ENCODE measurements at places on chromosomes 16 and 17.

- DNase-seq: no peak
Observed at GRCh38 chr17:70204431-70204830, 35.1 kb downstream of the KCNJ2 start.

GRCh38 chr16:70715860-70716357 lies 30.1 kb upstream of the MTSS2 start:
- DNase-seq: no peak

GRCh38 chr16:54429029-54429428 lies 142.4 kb upstream of the IRX3 start:
- DNase-seq: no peak

- no peak for DNase-seq
Observed at GRCh38 chr16:70594569-70594968, 51.8 kb upstream of the IL34 start.

DNA sequence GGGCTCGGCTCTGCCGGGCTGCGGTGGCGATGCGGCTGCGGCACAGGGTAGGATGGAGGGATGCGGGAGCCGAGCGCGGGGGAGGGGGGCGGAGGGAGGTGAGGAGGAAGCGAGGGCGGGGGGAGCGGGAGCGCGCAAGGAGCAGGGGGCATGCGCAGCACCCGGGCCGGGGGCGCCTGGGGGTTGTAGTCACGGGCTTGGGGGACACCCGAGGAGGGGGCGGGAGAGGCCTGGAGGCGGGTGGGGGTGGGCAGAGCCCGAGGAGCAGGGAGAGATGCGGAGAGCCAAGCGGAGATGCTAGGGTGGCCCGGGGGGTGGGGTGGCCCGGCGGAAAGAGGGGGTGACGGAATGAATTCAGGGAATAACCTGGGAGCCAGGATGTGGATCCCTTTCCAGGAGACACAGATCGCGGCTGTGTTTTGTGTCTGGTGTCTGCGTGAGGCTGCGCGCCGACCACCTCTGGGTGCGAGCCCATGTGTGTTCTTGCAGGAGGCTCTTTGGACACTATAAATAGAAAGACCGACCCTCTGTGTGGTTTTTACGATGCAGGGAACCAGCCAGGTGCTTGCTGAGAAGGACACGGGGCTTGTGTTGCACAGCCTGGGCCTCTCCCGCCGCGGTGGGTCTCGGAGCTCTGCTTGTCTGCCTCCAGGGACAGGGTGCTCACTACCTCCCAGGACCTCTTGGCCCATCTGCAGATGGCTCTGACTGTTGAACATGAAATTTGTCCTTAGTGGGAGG lies at the start of gene STX1B:
Gene STX1B, minus strand, starts transcription at position 54 of the 741 bp plus-strand sequence. CDS start 242 bp downstream, outside the sequence.
- DNase-seq: peak; percentile 72

DNA sequence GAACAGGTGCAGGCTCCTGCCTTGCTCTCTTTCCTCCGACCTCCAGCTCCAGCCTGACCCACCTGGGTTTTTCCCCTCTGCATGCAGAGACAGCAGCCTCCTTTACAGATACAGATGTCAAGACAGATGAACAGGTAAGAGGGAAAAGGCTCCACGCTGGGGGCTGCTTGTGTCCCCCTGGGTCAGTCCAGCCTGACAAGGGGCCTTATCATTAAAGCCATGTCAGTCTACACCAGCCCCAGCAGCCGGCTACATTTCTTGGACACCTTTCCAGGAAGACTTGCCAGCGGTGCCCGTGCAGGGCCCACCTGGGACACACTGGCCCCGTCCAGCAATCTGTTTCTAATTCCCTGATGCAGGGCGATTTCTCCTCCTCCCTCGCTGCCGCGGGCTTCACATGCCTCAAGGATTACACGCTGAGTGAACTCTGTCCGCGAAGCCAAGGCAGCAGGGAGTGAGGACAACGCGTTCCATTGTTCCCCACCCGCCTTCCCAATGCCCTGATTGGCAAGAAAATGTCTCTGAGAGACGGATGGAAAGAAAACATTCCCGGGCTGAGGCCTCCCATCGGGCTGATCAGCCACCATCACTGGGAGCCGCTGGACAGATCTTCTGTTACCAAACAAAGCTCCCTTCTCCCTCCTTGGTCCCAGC lies 184.7 kb downstream of the C16orf95 start:
- DNase-seq: no peak

- no peak for DNase-seq
Observed at GRCh38 chr17:75073618-75074047, 14.1 kb upstream of the SLC16A5 start.

- peak; percentile 82 for DNase-seq
Observed at GRCh38 chr17:77887464-77888241, 70.8 kb upstream of the TNRC6C start.

- no peak for DNase-seq
Observed at GRCh38 chr17:28306954-28307401, 12.0 kb upstream of the TMEM97 start.

GRCh38 chr17:82687871-82688270 lies 10.6 kb downstream of the RAB40B start:
- DNase-seq: no peak

DNA sequence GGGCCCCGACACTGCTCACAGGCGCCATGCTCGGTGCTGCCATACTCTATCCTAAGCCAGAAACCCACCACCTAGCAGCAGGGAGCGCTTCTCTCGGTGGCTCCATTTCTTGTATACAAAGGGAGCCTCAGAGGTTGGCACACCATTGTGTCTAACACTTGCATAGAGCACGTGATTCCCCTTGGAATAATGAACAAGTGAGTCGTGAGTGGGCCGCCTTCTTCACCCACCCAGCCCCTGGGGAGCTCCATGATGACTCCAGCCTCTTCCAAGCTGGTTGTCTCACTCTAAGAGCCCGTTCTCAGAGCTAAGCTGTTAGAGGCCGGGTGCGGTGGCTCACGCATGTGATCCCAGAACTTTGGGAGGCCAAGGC lies 82.3 kb upstream of the ZNF469 start:
- DNase-seq: no peak

GRCh38 chr17:11551442-11551841 lies 46.8 kb upstream of the DNAH9 start:
- DNase-seq: no peak

- DNase-seq: no peak
Observed at GRCh38 chr17:49843774-49844350, 4.0 kb downstream of the TAC4 start.

- no peak for DNase-seq
Observed at GRCh38 chr17:8916466-8916865, 49.0 kb upstream of the PIK3R6 start.

DNA sequence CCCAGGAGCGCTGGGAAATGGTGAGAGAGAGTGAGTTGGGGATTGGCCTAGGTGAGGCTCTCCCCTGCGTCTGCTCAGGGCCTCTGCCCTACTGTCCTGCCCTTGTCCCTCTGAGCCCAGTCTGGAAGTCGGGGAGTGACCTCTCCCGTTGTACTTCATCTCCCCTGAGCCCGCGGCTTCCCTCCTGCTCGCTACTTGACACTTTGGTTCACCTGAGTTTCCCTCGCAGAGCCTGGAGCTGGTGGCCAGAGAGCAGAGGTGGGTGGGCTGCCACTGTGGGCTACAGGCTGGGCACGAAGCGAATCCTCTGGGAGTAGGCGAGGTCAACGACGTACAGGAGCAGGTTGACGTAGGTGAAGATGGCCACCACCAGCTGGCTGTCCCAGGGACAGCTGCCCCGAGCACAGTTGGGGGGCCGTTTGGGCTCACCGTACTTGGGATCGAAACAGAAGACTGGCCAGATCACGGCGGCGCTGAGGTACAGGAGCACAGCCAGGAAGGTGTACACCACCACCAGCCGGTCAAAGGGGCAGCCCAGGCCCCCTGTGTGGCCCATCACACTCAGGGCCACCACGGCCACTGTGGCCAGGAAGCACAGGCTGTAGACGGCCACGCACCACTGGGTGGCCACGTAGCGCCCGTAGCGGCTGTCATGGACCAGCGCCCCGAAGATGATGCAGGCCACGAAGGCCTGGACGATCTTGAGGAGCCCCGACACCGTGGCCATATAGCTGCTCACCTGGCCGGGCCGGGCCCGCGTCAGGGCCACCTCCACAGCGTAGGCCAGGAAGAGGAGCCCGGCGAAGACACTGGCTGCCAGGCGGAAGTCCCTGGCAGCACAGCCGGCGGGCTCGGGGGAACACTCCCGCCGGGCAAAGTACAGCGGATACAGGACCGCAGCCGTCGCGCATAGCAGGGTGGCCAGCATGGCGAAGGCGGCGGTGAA lies 3.7 kb upstream of the PYCR1 start:
- DNase-seq: no peak

- no peak for DNase-seq
Observed at GRCh38 chr17:3511852-3512504, 36.2 kb downstream of the ASPA start.

DNA sequence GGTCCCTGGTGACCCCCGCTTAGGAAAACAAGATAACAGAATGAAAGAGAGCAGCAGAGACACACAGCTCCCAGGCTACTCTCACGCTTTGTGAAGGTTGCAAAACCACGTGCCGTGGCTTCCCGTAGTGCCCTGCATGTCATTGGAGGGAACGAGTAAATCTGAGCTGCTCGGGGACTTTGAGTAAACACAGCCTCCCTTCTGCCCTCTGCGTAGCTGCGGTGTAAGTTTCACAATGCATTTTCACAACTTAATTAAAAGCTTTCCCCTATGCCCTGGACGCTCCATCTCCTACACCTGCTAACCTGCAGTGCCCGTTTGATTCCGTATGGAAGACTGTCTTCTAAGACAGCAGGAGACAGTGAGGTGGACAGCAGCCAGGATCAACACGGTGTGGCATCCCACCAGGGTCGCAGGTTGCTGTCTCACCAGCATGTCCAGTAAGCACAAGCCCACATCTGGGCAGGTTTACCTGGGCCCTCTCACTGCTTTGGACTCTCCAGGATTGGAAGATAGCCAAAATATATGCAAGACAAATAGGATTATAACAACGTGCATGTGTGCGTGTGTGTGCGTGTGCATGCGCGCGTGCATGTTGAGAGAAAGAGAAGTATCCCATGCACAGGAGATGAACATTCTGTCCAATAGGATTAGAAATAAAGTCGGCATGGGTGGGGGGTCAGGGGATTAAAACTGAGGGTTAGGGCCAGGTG lies 116.4 kb upstream of the RCVRN start:
- DNase-seq: no peak

GRCh38 chr17:40598619-40599467 lies 33.6 kb upstream of the CCR7 start:
- DNase-seq: peak; percentile 69

DNA sequence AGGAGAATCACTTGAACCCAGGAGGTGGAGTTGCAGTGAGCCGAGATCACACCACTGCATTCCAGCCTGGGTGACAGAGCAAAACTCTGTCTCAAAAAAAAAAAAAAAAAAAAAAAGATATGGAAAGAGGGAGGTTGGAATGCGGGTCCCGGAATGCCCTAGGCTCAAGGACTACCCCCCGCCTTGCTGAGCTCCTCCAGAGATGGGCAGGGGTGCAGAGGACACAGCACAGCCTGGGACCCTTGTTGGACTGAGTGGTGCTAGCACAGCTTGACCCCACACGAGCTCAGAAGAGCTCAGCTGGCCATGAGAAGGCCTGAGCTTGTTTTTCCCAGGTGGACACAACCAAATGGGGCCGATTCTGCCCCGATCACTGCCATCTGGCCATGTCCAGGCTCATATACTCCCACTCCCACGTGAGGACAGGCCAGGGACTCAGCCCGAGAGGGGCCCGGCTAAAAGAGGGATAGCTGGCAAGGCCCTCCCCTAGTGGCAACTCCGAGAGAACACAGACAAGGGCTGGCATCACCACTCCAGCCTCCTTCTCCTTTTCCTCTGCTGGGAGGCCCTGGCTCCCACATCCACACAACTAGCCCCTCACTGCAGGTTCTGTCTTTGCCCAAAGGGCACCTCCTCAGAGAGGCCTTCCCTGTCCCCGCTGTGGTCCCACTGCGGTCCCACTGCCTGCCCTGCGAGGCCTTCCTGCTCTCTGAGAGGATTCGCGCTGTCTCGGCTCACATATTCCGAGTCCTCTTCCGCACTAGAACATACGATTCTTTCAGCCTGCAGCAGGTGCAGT lies 11.0 kb downstream of the SGCA start:
- no peak for DNase-seq

DNA sequence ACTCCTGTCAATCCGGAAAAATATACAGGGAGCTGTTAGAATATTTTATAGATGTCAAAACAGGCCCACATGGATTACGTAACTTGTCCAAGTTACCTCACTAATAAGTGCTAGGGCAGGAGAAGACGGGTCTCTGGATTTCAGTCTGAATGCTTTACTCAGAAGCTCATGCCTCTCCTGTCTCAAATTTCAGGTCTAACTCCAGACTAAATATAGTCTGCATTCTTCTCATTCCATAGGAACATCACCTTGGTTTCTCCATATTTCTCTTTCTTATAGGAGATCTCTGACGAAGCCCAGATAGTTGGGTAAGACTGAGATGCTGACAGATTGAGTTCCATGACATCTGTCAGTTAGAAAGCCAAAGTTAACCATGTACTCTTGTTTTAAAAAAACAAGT lies 174.2 kb downstream of the STX8 start:
- DNase-seq: no peak

DNA sequence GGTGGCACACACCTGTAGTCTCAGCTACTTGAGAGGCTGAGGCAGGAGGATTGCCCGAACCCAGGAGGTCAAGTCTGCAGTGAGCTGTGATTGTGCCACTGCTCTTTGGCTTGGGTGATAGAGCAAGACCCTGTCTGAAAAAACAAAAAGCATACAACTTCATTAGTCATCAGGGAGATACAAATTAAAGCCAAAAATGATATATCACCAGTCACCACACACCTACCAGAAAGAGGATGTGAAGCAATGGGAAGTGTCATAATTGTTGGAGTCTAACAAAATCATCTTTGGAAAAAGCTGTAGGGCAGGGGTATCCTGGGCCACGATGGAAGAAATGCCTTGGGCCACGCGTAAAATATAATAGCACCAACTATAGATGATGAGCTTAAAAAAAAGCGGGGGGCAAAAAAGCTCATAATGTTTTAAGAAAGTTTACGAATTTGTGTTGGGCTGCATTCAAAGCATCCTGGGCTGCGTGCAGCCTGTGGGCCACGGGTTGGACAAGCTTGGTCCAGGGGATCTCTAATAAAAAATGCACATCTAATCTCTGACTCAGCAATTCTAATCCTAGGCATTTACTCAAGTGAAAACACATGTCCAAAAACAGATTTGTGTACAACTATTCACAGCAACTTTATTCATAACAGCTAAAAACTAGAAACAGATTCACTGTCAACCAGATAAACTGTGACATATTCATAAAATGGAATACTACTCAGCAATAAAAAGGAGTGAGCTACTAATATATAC lies 65.9 kb downstream of the HIC1 start:
- DNase-seq: no peak

GRCh38 chr16:89344846-89345611 lies 127.5 kb downstream of the ZNF778 start:
- no peak for DNase-seq

DNA sequence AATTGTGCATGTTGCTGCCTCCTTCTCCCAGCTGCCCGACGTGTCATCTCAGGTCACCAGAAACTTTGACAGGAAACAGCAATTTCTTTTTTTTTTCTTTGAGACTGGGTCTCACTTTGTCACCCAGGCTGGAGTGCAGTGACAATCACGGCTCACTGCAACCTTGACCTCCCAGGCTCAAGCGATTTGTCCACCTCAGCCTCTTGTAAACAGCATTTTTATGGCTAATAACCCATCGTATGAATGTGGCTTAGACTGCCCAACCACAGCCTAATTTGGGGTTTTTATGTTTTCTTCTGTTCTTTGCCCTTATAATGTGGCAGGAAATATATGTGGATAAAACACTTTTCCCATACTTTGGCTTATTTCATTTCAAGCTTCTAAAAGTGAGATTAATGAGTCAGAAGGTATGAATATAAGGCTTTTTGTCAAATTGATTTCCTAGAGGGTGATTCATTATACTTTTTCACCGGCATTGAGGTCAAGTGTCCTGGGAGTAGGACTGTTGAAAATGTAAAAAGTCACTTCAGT lies 31.0 kb upstream of the SLC5A10 start:
- DNase-seq: peak; percentile 30

GRCh38 chr17:62675260-62675659 lies 47.8 kb downstream of the MRC2 start:
- DNase-seq: no peak
